T1000 (cell line): ENCODE measurements at places on chromosomes 2 and 18.

- DNase-seq, result no peak
Observed at GRCh38 chr2:86615596-86615995, 8.1 kb downstream of the RNF103 start.

DNA sequence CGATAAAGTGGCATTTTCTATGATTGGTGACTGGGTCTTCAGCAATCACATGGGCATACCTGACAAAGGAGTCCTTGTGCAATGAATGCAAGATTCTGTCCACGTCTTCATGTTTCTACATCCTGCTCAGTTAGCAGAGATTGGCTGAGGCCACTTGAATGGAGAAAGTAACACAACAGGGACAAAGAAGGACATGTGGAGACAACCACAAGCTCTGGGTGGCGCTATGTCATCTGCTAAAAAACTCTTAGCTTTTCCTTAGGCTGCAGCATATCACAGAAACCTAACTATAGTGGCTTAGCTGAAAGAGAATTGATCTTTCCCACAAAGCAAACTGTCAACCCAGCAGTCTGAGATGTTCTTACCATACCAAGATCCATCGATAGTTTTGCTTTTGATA lies 1109.7 kb downstream of the SOCS6 start:
- no peak for DNase-seq

- DNase-seq, result no peak
Observed at GRCh38 chr2:191374366-191374765, 129.2 kb downstream of the MYO1B start.

GRCh38 chr2:180699657-180700361 lies 280.6 kb upstream of the UBE2E3 start:
- DNase-seq, result peak; percentile 6

DNA sequence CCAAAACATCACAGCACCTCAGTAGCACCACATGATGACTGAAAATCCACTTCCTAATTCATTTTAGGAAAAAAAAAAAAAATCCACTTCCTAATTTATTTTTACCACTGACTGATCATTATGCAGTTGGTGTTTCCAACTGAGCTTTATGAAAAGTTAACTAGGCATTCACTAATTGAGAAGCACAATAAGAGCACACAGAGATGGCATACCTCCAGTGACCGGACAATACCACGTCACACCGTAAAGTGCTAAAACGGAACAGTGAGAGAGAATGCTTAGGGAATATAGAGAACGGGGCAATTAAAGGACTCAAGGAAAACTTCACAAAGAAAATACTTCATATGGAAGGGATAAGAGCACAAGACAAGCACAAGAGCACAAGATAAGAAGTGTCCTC lies 212.5 kb downstream of the NBAS start:
- DNase-seq, result no peak

- DNase-seq, result no peak
Observed at GRCh38 chr2:133787651-133788050, 219.4 kb upstream of the NCKAP5 start.

DNA sequence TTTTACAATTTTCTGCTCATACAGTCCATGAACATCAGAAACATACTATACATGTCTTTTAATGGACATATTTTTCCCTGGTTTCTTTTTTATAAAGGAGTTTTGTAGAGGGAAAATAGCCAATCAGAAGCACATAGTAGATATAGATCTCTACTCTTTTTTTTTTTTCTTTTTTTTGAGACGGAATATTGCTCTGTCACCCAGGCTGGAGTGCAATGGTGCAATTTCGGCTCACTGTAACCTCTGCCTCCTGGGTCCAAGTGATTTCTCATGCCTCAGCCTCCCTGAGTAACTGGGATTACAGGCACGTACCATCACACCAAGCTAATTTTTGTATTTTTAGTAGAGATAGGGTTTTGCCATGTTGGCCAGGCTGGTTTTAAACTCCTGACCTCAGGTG lies 83.2 kb upstream of the MGAT5 start:
- DNase-seq, result no peak

DNA sequence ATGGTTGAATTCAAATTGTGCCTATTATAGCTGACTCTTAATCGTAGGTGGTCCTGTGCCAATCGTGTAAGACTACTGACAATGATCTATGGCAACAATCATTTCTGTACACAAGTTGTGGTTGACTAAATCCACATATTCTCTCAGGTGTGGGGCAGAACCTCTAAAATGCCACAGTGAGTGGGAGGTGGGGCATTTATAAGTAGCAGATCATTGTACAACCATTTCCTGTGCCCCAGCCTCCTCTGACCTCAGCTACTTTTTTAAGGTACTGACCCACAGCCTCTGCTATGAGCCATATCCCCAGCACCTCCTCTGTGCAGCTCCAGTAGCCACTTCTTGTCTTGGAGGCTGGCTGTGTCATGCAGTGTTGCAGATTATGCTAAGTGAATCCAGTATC lies 48.6 kb upstream of the RAPH1 start:
- no peak for DNase-seq

- no peak for DNase-seq
Observed at GRCh38 chr2:219619235-219619634, 8.2 kb upstream of the SLC4A3 start.

GRCh38 chr2:208175840-208176153 lies 12.4 kb upstream of the CRYGA start:
- no peak for DNase-seq

- no peak for DNase-seq
Observed at GRCh38 chr18:59056706-59057492, 82.8 kb upstream of the SEC11C start.

GRCh38 chr18:79418642-79419041 lies 22.9 kb downstream of the NFATC1 start:
- DNase-seq, result no peak

- peak; percentile 39 for DNase-seq
Observed at GRCh38 chr2:46179037-46179621, 118.1 kb upstream of the EPAS1 start.
